ENCODE measurements at places on chromosomes 13 and 19.

DNA sequence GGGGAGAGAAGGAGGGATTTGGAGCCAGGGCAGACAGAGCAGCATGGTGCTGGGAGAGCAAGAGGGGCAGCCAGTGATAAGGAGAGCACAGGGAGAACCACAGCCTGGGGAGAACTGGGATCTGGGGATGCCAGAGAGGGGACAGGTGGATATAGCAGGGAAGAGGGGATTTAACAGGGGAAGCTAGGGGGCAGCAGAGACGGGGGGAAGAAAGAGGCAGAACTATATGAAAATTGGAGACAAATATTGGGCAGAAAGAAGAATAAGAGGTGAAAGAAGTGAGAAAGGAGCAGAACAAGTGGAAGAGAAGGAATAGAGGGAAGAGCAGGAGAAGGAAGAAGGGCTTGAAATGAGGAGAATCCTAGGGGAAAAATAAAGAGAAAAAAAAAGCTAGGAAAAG lies 6.5 kb upstream of the ZNF528 start:
- no peak for DNase-seq

DNA sequence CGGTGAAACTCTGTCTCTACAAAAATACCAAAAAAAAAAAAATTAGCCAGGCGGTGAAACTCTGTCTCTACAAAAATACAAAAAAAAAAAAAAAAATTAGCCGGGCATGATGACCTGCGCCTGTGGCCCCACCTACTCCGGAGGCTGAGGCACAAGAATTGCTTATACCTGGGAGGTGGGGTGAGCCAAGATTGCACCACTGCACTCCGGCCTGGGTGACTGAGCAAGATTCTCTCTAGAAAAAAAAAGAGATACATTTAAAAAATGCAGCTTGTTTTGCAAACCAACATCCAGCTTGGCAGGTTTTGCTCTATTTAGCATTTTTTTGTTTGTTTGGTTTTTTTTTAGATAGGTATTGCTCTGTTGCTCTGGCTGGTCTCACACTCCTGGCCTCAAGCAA lies 6.7 kb upstream of the PGPEP1 start:
- DNase-seq: no peak

GRCh38 chr19:46339446-46339845 lies 7.4 kb upstream of the PPP5C start:
- DNase-seq: no peak

DNA sequence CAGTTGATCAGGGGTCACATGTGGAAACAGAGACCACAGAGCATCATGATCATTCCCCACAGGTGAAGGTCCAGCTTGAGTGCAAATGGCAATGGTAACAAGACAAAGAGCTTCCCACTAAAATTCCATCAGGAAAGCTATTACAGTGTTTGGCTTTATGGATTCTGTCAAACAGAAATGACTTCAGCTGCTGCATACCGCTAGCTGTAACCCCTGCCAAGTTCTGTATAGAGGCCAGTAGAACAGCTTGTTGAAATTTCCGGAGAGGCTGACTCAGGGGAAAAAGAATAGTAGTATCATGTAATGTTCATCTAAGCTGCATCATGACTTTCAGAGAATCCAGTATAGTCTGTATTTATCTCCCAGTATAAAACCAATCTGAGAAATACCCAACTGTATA lies 1704.7 kb downstream of the SLITRK5 start:
- DNase-seq: no peak

- DNase-seq: no peak
These were observed 535.9 kb downstream of the GPC5 start for GRCh38 chr13:91934354-91934753.

GRCh38 chr13:74194846-74195245 lies 60.6 kb upstream of the KLF12 start:
- no peak for DNase-seq

DNA sequence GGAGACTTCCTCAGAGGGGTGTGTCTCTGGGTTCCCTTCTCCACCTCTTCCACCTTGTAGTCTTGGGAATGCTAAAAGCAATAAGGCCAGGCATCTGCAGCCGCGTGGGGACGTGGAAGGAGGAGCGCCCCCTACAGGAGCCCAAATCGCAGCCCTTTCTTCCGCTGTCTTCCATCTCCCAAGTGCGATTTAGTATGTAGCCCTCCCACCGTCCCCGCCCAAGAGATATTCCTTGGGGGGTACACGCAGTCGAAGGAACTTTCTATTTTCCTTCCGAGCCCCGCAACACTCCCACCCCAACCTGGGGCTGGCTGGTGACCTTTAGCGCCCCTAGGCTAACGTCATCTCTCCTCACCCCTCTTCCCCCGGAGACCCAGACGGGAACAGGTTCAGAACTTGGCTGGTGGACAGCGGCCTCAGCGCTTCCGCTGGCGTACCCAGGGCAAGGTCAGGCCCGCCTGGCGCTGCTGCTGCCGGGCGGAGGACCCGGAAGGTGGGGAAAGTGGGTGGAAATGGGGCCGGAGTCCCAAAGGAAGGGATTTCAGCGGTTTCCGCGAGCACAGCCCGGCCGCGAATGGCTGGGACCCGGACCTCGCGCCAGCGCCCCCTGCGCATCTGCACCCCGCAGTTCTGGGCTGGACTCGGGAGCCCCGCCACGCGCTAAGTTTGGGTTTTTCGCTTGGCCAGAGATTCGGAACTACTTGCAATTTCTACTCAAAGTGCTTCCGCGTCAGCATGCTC lies 2.1 kb upstream of the PCDH8 start:
- no peak for DNase-seq

DNA sequence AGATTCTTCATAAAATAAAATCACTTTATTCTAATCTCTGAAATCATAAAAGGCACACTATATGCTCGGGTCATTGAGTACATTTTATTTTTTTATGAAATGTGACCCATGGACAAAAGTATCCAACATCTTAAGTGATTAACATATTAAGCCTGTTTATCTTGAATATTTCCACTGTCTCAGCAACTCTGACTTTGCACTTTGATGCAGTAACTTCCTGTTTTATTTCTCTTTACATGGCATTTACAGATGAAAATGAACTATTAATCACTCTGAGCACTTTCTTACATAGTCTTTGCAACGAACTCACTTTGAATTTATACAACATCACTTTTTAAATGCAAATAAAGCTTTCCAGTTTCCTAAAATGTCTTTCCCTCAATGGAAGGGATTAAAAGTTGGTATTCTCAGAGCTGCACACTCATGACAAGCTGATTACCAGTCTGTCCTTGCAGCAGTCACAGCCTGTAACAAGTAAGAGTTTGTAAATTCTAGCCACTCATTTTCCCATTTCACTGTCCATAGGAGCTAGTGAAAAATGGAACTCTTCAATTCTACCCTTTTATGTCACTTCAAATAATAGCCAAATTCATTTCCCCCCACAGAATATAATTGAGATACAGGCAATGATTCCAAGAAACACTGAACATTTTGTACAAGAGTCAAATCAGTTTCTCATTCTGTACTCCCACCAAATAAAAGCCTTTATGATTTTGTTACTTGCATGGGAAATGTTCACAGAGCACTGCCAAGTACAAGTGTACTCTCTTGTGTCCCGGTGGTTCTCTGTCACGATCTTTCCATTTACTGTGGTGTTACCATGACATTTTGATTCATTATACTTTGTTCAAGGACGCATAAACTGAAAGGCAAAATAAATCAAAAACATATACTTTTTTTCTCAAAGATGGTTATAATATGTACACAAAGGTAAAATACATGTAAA lies 1968.9 kb downstream of the PCDH9 start:
- DNase-seq: no peak

GRCh38 chr13:23608701-23609413 lies 38.6 kb downstream of the TNFRSF19 start:
- DNase-seq: no peak
